Peyer's patch (tissue), 4 donors: ENCODE measurements at places on chromosomes 3 and 15.

DNA sequence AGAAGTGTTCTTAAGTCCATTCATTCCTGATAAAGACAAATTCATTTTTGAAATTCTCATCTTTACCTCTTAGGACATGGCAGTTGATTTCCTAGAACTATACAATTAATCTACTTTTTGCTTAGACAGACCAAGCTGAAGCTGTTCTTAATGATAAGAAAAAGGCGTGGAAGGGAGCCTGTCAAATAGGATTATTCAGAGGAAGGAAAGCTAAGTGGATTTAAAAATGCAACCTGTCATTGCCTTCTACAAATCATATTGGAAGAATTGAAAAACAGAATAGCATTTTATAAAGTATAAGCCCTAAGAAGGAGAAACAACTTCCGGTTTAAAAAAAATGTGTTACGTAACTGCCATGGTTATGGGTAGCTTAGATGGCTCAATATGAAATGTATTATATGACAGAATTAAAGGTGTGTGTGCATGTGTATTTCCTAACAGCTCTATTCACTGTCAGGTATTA lies 81.2 kb upstream of the RAP2B start:
- no peak for DNase-seq

- DNase-seq, result no peak
Measured at GRCh38 chr3:1374471-1374870, 281.6 kb downstream of the CNTN6 start.

GRCh38 chr3:54557538-54558428 lies 370.1 kb downstream of the LRTM1 start:
- no peak for DNase-seq

DNA sequence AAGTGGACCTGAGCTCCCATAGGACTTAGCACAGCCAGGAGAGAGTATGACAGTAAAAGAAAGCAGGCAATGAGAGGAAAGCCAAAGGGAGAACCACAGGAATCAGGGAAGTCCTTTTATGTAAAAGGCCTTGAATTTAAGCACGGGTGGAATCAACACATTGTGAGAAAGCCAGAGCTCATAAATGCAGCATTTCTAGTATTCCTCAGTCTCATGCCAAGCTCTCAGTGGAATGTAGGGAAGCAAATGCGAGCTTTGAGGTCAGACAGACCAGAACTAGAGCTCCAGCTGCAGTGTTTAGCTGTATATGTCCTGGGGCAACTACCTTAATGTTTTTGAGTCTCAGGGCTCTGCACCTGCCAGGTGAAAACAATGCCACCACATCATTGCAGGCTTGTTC lies 132.1 kb upstream of the TRIM42 start:
- DNase-seq, result no peak

GRCh38 chr3:74390121-74390877 lies 224.2 kb downstream of the CNTN3 start:
- no peak for DNase-seq

DNA sequence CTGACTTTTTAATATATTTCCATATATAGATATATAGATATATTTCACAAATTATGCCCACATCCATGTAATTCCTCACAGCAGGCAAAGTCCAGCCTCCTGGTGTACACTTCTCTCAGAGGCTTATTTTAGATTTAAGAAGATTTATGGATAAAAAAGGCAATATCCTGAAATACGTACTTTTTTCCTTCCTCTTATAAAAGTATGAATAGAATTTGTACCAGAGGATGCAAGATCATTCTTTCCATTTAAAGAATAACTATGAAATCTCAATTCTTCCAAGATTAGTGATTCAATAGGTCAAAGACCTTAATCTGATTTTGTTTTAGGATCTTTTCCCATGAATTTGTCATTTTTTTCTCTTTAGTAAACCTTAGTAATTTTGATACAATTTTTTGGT lies 597.9 kb upstream of the TBL1XR1 start:
- DNase-seq, result no peak
